Stromal cell of bone marrow (primary cell): ENCODE measurements at places on chromosomes 3 and 15.

GRCh38 chr3:10926256-10926810 lies 66.2 kb upstream of the SLC6A1 start:
- DNase-seq, result no peak

DNA sequence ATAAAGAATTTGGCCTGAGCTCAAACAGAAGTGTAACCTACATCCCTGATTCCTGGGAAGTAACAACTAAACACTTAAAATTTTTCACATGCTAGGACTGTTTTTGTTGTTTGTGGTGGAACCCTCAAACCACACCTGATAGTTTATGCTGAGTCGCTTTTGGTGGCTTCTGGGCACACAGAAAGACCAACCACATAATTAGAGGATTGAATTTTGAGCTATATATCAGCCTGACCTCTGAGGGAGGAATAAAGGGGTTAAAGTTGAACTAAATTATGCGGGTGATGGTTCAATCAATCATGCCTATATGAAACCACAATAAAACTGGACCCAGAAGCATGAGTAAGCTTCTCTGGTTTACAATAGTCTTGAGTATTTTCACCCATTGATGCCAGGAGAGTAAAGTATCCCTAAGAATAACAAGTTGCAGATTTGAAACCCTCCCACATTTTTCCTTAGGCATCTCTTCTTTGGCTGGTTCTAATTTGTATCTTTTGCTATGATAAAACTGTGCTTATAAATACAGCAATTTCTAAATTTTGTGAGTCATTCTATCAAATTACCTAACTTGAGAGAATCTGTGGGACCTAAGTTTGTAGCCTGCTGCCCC lies 1304.5 kb upstream of the GBE1 start:
- DNase-seq, result no peak

GRCh38 chr3:15175605-15176004 lies 30.4 kb upstream of the CAPN7 start:
- no peak for DNase-seq

DNA sequence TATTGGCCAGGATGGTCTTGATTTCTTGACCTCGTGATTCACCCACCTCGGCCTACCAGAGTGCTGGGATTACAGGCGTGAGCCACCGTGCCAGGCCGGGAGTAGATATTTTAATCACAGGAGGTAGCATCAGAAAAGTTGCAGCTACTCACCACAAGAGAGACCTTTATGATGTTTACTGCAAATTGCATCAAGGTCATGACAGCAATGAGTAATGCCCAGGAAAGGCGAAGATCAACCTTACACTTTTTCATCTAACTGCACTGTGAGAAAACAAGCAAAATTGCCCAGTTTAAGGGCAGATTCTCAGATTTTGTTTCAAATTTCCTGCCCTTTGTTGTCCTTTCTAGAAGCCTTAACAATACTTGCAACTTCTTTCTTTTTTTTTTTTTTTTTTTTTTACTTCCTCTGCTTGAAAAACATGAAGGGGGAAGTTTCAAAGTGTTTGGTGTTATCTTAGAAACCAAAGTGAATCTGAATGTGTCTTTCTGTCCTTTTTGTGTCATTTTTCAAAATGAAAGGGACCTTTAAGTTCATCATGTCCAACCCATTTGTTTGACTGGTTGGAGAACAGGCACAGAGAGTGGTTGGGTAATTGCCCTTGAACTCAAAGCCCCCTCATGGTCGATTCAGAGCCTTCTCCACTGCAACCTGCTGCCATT lies 25.0 kb downstream of the TGFBR2 start:
- no peak for DNase-seq

GRCh38 chr3:138188013-138188730 lies 1.1 kb downstream of the ARMC8 start:
- DNase-seq, result no peak

GRCh38 chr3:138472141-138472825 lies 37.9 kb downstream of the ESYT3 start:
- no peak for DNase-seq

- no peak for DNase-seq
Measured at GRCh38 chr3:192916371-192917027, 1.2 kb downstream of the MB21D2 start.

DNA sequence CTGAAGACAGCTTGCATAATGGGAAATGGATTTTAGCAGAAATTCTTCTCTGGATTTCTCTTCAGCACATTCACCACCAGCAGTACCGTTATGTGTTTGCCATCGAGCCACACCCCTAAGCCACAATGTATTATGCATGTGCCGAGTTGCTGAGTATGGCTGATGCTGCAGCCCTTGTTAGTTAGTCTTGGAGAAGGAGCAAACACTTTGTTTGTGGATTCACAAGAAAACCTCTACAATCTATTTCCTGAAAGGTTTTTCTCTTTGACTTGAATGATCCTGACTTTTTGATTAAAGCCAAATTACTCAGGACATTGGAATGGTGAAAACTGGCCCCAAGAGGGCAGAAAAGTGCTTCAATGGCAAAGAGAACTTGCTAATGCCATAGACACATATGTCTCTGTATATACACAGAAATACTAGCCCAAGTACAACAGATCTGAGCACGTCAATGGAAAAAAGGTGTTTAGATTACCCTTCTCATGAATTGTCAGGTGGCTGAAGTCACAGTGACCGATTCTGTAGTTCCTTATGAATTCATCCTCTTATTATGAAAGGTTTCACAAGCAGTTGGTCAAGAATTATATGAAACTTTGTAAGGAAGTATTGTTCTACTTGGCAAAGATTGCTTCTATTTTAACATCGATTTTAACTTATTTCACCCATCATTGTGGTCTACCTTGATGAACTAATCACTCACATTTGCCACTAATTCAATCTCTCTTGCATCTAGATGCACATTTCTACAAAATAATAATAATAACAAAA lies 103.0 kb downstream of the P3H2 start:
- DNase-seq, result no peak
